RPMI7951 (cell line): ENCODE measurements at places on chromosomes 6 and 20. TPM values are rescaled to one million over a fixed set of nuclear protein-coding genes. Genes with fewer than 3 reads are reported as not detected.

DNA sequence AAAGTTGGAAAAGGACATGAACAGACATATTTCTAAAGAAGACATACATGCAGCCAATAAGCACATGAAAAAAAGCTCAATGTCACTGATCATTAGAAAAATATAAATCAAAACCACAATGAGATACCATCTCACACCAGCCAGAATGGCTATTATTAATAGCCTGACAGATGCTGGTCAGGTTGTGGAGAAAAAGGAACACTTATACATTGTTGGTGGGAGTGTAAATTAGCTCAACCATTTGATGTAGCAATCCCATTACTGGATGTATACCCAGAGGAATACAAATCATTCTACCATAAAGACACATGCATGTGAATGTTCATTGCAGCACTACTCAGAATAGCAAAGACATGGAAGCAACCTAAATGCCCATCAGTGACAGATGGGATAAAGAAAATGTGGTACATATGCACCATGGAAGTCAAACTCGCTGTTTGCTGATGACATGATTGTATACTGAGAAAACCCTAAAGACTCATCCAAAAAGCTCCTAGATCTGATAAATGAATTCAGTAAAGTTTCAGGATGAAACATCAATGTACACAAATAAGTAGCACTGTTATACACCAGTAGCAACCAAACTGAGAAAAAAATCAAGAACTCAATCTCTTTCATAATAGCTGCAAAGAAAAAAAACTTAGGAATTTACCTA, 196.8 kb downstream of the ADGB start:
- no peak for DNase-seq

CGAS gene
- 13.8 and 20.5 TPM in 2 replicates for total RNA-seq

DNA sequence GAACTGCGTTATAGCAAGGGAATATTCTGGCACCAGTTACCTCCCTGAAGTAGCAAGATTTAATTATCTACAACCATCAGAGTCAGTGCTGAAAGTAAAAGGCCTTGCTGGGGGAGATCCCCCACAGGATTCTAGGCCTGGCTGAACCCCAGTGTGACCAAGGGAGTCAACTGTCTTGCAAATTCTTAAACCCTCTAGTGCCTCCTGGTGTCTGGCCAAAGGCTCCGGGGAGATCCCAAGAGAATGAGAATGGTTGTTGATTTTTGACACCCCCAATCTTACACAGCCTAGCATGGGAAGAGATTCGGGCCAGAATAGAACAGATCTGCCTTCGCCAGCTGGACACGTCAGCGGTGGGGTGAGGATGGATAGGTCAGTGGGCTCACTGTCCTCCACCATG, 179.4 kb downstream of the ERMARD start:
- DNase-seq: no peak

DEF6 gene
- total RNA-seq: 0.72 and 1.4 TPM in 2 replicates

C20orf204 gene
- total RNA-seq: 0.36 and 1.7 TPM in 2 replicates

DNA sequence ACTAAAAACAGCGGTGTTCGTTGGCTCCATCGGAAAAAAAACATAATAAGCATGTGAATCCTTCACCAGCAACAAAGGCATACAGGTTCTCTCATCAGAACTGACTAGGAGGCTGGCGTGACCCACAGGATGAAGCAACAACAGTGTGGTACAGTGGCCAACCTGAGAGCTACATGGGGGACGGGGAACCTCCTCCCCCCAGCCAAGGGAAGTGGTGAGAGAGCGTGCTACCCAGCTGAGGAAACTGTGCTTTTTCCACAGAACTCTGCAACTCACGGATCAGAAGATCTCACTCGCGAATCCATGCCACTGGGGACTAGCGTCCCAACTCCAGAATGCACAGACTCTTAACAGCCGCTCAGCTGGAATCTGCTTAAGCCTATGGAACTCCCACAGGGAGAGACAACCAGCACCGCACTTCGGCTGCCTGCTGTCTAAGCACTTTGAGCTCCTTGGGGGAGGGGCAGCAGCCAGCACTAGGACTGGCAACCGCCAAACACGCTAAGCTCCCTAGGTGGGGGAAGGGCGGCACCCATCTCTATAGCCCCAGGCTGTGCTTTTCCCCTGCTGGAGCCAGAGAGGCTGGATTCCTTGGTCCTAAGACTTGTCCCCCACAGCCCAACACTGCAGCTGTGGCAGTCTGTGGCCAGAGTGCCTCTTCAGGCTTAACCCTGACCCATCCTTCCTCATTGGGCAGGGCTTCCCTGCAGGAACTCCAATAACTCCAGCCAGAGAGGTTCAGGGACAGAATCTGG, 538.3 kb upstream of the BTBD3 start:
- peak; percentile 45 for DNase-seq
